Panc1 (cell line): ENCODE measurements at places on chromosomes 16 and 17. TPM values are rescaled to one million over a fixed set of nuclear protein-coding genes. Genes with fewer than 3 reads are reported as not detected.

GRCh38 chr17:68576811-68577496 lies 24.2 kb downstream of the FAM20A start:
- H3K36me3 ChIP-seq = no peaks in the 10 kb centered on the region
- H3K27me3 ChIP-seq = no peaks in the 10 kb centered on the region
- no peak overlapping the region for H3K4me3 ChIP-seq
- DNase-seq = no peak

DNA sequence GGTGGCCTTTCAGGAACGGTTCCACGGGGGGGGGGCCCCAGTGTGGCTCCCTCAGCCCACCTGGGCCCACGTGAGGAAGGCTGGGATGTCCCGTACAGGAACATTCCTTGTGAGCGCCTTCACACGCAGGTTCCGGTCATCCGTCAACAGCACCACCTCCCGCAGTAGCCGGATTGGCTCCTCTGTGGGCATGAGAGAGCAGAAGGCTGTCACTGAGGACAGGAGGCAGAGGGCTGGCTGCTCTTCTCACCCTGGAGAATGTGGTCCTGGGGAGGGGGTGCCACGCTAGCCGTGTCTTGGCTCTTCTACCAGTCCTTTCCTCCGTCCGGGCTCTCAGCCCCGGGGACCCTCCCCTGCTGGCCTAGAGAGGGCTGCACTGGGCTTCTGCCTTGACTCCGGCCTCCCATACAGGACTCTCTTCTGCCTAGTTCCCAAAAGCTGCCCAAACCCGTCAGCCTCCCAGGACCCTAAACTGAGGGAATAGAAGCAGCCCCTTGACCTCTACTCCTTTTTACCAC lies 6.6 kb downstream of the HIC1 start:
- no peak overlapping the region for H3K27ac ChIP-seq
- H3K27me3 ChIP-seq = no peaks in the 10 kb centered on the region
- DNase-seq = no peak
- H3K4me1 ChIP-seq = no peaks in the 10 kb centered on the region
- H3K4me3 ChIP-seq = no peak overlapping the region

DNA sequence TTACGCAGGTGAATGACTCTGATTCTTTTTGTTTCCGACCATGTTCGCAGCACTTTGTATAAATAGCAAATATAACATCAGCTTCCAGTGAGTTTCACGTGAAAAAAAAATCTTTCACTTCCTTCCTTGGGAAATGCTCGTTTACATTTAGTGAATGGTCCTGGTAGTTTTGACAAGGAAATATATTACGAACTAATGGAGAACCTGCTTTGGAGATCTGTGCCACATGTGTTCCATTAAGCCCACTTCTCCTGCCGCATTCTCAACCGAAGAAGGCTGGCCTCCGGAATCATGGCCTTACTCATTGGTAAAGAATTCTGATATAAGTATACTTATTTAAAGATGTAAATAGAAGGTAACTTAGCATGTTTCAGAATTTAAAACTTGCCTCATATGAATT lies 3.6 kb downstream of the CRAMP1 start:
- DNase-seq = no peak
- peaks cover 13% of the 10 kb centered on the region for H3K36me3 ChIP-seq
- H3K27ac ChIP-seq = peak overlapping the region; percentile 89
- H3K27me3 ChIP-seq = no peaks in the 10 kb centered on the region
- peaks cover 11% of the 10 kb centered on the region for H3K4me1 ChIP-seq

- no peaks in the 10 kb centered on the region for H3K27me3 ChIP-seq
- no peak for DNase-seq
Measured at GRCh38 chr17:78147315-78147998, 1.3 kb downstream of the C17orf99 start.

- H3K36me3 ChIP-seq = no peaks in the 10 kb centered on the region
- no peaks in the 10 kb centered on the region for H3K4me1 ChIP-seq
- H3K4me3 ChIP-seq = no peak overlapping the region
- DNase-seq = no peak
- no peak overlapping the region for H3K27ac ChIP-seq
- H3K27me3 ChIP-seq = no peaks in the 10 kb centered on the region
Measured at GRCh38 chr17:17132746-17133145, 73.4 kb downstream of the PLD6 start.

- no peak for DNase-seq
- no peaks in the 10 kb centered on the region for H3K27me3 ChIP-seq
- no peak overlapping the region for H3K4me3 ChIP-seq
- H3K36me3 ChIP-seq = no peaks in the 10 kb centered on the region
- H3K4me1 ChIP-seq = peaks cover 9% of the 10 kb centered on the region
Measured at GRCh38 chr16:66899945-66900710, 18.6 kb downstream of the CDH16 start.

- H3K27me3 ChIP-seq = no peaks in the 10 kb centered on the region; the same call in 1 of the 2 replicates
- H3K36me3 ChIP-seq = no peaks in the 10 kb centered on the region
- no peak overlapping the region for H3K27ac ChIP-seq
Measured at GRCh38 chr16:86180244-86180643, 281.3 kb downstream of the IRF8 start.

DNA sequence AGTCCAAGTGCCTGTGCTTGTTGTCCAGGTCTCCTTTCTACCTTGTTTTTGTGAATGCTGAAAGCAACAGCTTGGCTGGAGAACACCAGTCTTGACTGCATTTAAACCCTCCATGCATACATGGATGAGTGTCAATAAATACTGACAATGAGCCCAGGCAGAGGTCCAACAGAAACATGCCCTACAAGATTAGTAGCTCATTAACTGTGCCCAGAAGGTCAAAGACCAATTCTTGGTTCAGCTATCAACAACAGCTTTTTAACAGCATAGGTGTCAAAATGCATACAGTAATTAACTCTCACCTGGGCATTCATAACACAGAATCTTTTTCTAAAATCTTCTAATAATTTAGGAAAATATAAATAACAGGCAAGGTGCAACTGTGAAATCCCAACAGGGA lies 63.2 kb downstream of the N4BP1 start:
- no peak overlapping the region for H3K27ac ChIP-seq
- H3K4me3 ChIP-seq = no peak overlapping the region
- H3K4me1 ChIP-seq = no peaks in the 10 kb centered on the region
- H3K27me3 ChIP-seq = no peaks in the 10 kb centered on the region

DNA sequence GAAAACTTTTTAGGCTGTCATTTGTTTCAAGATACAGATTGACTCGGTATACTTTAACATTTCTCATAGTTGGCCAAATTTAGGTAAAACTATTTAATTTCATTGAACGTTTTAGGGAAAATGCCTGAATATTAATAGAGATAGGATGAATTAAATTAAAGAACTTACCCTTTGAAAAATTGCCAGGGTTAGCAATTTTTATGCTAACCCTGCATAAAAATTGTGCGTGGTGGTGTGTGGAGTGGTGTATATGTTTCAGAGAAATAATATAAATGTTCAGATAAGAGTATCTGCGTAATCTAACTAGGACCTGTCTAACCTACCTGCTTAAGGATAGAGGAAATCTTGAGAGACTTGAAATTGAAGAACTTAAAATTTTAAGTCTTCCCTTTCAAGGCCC lies 21.4 kb downstream of the NF1 start:
- no peak for DNase-seq
- H3K4me1 ChIP-seq = peaks cover 7% of the 10 kb centered on the region; the same call in 1 of the 2 replicates
- H3K36me3 ChIP-seq = no peaks in the 10 kb centered on the region; the same call in 1 of the 2 replicates
- H3K4me3 ChIP-seq = no peak overlapping the region

DNA sequence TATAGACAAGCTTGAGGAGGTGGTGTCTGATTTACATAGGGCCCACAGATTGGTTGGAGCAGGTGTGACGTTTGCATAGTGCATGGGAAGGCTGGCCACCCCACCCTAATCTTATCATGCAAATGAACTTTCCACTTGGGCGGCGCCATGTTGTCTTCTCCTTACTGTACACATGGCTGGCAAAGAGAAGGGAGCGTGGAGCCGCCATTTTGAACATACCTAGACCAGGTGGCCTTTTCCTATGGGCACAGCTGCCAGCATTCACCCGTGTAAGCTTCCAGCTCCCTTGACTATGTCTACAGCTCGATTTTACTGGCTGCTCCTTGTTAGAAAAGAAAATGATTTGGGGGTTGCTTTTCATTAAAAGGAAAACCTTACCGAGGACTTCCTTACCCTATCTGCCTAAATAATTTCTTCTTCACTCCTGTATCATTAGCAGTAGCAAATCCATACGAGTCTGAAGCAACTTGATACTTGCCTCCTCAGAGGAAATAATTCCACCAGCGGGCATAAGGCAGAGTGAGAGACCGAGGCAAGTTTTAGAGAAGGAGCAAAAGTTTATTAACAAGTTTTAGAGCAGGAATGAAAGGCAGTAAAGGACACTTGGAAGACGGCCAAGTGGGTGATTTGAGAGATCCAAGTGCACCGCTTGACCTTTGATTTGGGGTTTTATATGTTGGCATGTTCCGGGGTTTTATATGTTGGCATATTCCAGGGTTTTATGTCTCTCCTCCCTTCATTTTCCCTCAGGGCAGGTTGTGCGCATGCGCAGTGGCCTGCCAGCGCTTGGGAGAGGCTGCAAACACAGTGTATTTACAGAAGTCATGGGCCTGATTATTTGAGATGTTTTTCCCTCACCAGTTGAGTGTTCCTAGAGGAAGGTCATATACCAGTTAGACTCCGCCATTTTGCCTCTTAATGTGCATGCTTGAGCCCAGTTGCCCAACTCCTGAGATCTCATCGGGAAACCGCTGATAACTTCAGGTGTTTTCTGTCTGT lies 65.7 kb downstream of the MARF1 start:
- H3K27ac ChIP-seq = no peak overlapping the region
- H3K4me3 ChIP-seq = no peak overlapping the region
- no peak for DNase-seq
- no peaks in the 10 kb centered on the region for H3K36me3 ChIP-seq
- no peaks in the 10 kb centered on the region for H3K4me1 ChIP-seq

CDYL2 gene
- 6.1 TPM for total RNA-seq

DNA sequence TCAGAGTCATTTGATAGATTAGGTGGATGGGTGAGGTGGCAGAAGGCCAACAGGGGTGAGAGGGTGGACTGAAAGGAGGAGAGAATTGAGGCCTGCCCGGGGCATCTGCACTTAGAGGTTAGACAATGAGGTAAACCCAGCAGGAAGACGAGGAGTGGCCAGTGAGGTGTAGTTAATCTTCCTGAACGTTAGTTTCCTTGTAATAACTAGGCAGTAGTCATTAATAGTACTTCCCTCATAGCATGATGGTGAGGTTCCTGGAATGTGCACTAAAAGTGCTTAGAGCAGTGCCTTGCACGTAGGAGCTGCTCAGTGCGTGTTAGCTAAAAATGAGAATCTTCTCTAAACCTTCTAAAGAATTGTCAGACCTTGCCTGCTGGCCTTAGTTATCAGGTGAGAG lies 13.5 kb upstream of the KSR1 start:
- H3K36me3 ChIP-seq = no peaks in the 10 kb centered on the region
- no peaks in the 10 kb centered on the region for H3K4me1 ChIP-seq
- no peaks in the 10 kb centered on the region for H3K27me3 ChIP-seq
- no peak for DNase-seq

CXCL16 gene
- total RNA-seq = 5.3 TPM

- H3K27me3 ChIP-seq = peaks cover 2% of the 10 kb centered on the region; the same call in 1 of the 2 replicates
- H3K4me3 ChIP-seq = no peak overlapping the region
- H3K4me1 ChIP-seq = peaks cover 5% of the 10 kb centered on the region; the same call in 1 of the 2 replicates
Measured at GRCh38 chr17:74192950-74193781, 10.3 kb upstream of the RPL38 start.

WFDC1 gene
- not detected for total RNA-seq

- H3K27ac ChIP-seq = no peak overlapping the region
- H3K4me1 ChIP-seq = no peaks in the 10 kb centered on the region
- no peak overlapping the region for H3K4me3 ChIP-seq
- DNase-seq = no peak
- H3K36me3 ChIP-seq = no peaks in the 10 kb centered on the region
Measured at GRCh38 chr17:68382582-68383085, 74.7 kb downstream of the WIPI1 start.
